Astrocyte (in vitro differentiated cells and primary cell): ENCODE measurements at places on chromosomes 3 and 15. TPM values are rescaled to one million over a fixed set of nuclear protein-coding genes. Genes with fewer than 3 reads are reported as not detected.

DNA sequence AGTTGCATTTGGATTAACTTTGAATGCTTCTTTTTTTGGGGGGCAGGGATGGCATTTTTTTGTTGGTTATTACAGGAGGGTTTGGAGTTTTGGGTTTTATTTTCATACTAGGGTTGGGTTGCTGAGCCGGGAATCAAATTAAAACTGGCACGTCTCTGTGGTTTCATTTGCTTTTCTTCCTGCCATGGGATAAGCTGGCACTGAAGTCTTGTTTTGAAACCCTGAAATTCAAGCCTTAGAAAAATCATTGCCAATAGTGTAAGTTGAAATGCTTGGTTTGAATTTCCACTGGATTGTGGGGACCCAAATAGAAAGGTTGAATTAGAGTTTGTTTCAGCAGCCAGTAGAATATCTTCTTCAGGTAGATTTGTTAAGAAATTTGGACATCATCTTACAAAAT is 193.1 kb upstream of the DCBLD2 start:
- no peak for DNase-seq
- no peaks in the 10 kb centered on the region for H3K27me3 ChIP-seq
- no peaks in the 10 kb centered on the region for H3K36me3 ChIP-seq
- H3K4me3 ChIP-seq = no peak overlapping the region
- no peak overlapping the region for H3K27ac ChIP-seq

DNA sequence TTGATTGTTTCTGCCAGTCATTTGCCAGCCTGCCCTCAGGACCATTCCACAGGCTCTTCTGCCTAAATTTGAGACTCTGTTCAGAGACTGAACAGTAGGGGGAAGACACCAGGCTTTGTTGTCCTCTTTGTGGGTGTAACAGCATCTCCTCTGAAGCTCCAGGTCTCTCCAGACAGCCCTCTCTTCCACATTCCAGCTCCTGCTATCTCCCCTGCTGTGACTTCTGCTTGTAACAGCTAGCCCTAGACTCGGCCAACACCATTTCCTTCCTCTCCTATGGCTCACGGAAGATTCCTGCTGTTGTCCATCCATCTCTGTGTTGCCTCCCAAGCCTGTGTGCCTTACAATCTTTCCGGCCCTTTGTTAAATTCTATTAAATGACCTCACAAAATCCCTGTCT is 40.2 kb downstream of the SUCLG2 start:
- H3K36me3 ChIP-seq = peaks cover 11% of the 10 kb centered on the region
- no peak overlapping the region for H3K27ac ChIP-seq
- H3K4me3 ChIP-seq = no peak overlapping the region
- no peak for DNase-seq

GRCh38 chr3:33426068-33426467 is 14.1 kb downstream of the UBP1 start:
- no peaks in the 10 kb centered on the region for H3K27me3 ChIP-seq
- H3K4me3 ChIP-seq = no peak overlapping the region
- H3K4me1 ChIP-seq = peaks cover 9% of the 10 kb centered on the region
- H3K27ac ChIP-seq = no peak overlapping the region
- peaks cover 4% of the 10 kb centered on the region for H3K36me3 ChIP-seq
- no peak for DNase-seq

- H3K27me3 ChIP-seq = no peaks in the 10 kb centered on the region
- H3K27ac ChIP-seq = peak overlapping the region; percentile 94
- no peaks in the 10 kb centered on the region for H3K36me3 ChIP-seq
- no peak for DNase-seq
Measured at GRCh38 chr3:149812165-149812605, 830 bp upstream of the RNF13 start.

GRCh38 chr15:60652245-60652644 is 173.3 kb upstream of the ICE2 start:
- no peaks in the 10 kb centered on the region for H3K4me1 ChIP-seq
- H3K36me3 ChIP-seq = no peaks in the 10 kb centered on the region
- no peak overlapping the region for H3K4me3 ChIP-seq
- no peak overlapping the region for H3K27ac ChIP-seq

DNA sequence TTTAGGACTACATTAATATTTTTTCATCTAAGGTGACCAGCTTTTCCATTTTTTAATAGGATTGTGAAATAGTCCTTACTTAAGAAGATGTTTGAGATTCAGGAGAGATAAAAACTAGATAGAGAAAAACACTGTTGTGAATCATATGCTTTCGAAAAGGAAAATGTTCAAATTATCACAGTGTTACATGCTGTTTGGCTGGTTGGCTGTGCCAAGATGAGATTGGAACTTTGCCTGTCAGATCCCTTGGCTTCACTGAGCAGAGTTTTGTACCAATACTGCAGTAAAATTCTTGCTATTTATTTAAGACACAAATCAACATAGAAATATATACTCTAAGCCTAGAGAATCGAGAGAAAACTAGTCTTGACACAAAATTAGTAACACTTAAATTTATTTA is 117.2 kb downstream of the OXSM start:
- no peak overlapping the region for H3K4me3 ChIP-seq
- DNase-seq = no peak
- H3K27ac ChIP-seq = no peak overlapping the region
- H3K36me3 ChIP-seq = no peaks in the 10 kb centered on the region

DNA sequence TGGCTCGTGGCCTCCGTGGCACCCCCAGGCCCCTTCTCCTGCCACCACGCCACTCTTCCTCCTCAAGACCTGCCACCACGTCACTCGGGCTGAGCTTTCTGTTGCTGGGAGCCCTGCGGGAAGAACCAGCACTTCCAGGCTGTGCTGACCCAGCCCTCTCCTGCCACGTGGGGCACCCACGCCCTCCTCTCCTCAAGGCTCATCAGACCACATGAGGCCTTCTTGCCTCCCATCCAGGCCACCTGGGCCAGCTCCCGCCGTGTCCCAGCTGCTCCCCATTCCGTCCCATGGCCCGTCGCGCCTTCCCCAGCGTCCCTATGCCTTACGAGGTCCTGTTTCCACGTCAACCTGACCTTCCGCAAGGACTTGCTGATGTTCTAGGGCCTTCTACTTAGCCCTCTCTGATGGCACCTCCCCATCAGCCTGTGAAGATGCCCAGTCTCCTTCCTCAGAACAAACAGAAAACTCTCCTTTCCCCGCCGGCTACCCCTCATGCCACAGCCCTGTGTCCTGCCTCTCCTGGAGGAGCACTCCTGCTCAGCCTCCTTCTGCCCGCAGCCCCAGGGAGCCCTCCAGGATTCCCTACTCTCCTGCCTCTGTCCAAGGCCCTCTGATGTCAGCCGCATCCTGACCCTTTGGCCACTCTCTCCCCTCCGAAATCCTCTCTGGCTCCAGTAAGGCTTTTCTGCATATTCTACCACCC is 71.1 kb upstream of the BLM start:
- no peak overlapping the region for H3K27ac ChIP-seq
- H3K27me3 ChIP-seq = no peaks in the 10 kb centered on the region
- H3K4me1 ChIP-seq = peaks cover 18% of the 10 kb centered on the region
- H3K36me3 ChIP-seq = peaks cover 7% of the 10 kb centered on the region
- H3K4me3 ChIP-seq = no peak overlapping the region

DNA sequence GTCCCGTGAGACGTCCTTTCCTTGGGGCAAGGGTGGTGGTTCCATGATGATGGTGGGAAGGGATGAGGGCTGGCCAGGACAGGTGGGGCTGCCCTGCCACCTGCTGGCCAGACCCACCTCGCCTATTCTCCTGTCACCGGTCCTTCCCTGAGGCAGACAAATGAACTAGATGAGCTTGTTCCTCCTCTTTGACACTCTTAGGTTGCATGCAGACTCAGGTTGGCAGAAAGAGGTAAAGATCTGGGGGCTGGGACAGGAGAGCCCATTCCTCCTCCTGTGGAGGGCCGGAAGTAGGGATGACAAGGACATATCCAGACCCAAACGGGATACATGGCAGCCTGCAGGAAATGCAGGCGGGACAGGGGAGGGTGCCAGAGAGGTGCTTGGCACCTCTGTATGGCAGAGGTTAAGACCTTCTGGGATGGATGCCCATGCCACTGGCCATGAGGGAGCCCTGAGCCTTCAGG is 38.6 kb downstream of the ACSBG1 start:
- peaks cover 2% of the 10 kb centered on the region for H3K27me3 ChIP-seq
- no peak overlapping the region for H3K4me3 ChIP-seq
- DNase-seq = no peak
- no peaks in the 10 kb centered on the region for H3K36me3 ChIP-seq

- H3K27me3 ChIP-seq = no peaks in the 10 kb centered on the region
- H3K4me1 ChIP-seq = peaks cover 66% of the 10 kb centered on the region
- H3K36me3 ChIP-seq = peaks cover 6% of the 10 kb centered on the region
- peak; percentile 96 for DNase-seq
- peak overlapping the region; percentile 95 for H3K27ac ChIP-seq
- peak overlapping the region; percentile 11 for H3K4me3 ChIP-seq
Measured at GRCh38 chr3:64188810-64189560, 36.3 kb downstream of the PRICKLE2 start.

DNA sequence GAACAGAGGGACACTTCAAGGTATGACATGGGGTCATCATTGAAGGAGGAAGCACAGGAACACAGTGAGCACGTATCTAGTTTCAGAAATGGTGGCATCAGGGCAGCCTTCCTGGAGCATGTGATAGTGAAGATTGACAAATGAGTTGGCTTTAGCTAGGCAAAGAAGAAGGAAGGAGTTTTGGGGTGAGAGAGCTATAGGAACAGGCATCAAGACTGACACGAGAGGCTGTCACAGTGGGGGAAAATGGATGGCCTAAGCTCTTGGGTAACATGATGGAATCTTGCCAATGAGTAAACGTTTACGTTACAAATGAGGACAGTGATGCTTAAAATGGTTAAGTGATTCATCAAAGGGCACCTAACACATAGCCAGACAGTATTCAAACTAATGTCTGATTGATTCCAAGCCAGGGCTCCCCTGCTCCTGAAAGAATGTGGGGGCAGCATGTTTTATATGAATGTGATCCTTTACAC is 23.1 kb upstream of the GPR171 start:
- DNase-seq = peak; percentile 93
- H3K36me3 ChIP-seq = no peaks in the 10 kb centered on the region
- H3K27ac ChIP-seq = peak overlapping the region; percentile 96

DNA sequence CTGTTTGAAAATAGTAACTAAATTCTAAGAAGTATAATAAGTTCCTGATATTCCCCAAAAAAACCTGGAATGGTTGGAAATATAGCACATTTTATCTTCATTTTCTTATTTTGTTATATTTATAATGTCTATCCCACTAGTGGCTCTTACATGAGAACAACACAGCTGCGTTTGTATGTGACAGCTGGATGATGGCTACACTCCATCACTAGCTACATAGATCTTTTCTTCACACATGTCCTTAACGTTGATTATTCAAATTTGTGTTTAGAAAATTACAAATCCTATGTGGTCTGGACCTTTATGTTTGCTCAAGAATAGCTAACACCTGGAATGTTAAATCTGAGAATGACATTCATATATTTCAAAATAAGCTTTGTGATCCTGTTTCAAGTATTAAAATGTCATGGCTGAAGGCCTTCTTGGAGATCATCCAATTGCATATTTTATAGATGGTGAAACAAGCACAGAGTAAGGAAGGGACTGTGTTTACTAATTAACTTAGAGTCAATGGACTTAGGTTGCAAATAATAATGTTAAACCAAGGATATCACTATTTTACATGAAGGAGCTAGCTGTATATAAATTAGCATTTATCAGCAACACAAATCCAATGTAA is 60.8 kb downstream of the ATP13A5 start:
- no peaks in the 10 kb centered on the region for H3K36me3 ChIP-seq
- no peaks in the 10 kb centered on the region for H3K4me1 ChIP-seq
- no peak for DNase-seq
- no peak overlapping the region for H3K4me3 ChIP-seq
- H3K27ac ChIP-seq = no peak overlapping the region
- H3K27me3 ChIP-seq = no peaks in the 10 kb centered on the region

DNA sequence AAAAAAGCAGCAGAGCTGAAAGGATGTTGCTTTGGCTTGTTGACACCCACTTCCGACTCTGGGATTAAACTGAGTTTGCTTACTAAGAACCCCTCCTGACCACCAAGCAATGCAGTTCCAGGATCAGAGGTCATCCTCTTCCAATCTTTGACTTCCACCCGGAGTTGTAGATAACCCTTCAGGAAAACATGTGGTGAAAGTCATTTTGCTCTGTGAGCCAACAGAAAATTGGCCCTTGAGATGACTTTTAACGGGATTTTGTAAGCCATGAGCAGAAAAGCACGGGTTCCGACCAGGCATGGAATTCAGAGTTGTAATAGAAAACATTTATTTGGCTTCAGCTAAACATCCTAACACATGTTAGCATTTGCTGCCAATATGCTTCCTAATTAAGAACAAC is 171.6 kb upstream of the NR2F2 start:
- H3K4me1 ChIP-seq = no peaks in the 10 kb centered on the region
- no peaks in the 10 kb centered on the region for H3K36me3 ChIP-seq
- no peak overlapping the region for H3K27ac ChIP-seq
- H3K27me3 ChIP-seq = no peaks in the 10 kb centered on the region
- DNase-seq = no peak

DNA sequence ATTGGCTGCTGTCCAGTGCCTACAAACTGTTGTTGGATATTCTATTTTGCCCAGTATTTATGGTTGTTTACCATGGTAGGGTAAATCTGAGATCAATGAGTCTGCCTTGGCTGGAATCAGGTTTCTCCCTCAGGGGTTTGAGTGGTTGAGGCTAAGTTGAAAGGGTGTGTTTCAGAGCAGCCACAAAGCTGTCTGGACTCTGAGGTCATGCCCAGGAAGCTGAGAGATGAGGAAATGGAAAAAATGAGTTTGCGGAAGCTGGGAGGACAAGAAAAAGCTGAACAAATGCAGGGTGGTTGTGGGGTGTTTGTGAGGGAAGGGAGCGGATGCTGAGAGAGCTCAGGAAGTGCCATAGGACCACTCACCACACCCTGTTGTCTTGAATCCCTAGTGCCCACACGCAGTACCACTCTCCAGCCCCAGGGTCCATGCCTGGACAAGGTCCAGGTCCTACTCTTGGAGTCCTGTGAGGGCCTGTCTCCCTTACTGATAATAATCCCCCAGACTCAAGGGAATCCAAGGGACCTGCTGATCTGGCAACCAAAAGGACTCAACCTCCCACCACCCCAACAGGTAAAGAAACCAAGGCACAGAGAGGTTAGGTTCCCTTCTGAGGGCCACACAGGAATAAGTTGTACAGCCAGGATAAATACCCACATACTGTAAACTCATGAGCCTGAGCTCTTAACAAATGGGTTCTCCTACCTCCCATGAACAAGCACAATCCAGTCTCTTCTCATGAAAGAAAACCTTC is 81.6 kb downstream of the PPCDC start:
- H3K27ac ChIP-seq = peak overlapping the region; percentile 47
- peaks cover 35% of the 10 kb centered on the region for H3K4me1 ChIP-seq
- no peaks in the 10 kb centered on the region for H3K27me3 ChIP-seq
- peak; percentile 91 for DNase-seq
- H3K36me3 ChIP-seq = no peaks in the 10 kb centered on the region

GRCh38 chr3:65689436-65689835 is 349.3 kb downstream of the MAGI1 start:
- no peak for DNase-seq
- no peaks in the 10 kb centered on the region for H3K27me3 ChIP-seq
- H3K36me3 ChIP-seq = no peaks in the 10 kb centered on the region
- H3K27ac ChIP-seq = no peak overlapping the region

GRCh38 chr3:143998266-143998665 is 26.6 kb downstream of the DIPK2A start:
- no peaks in the 10 kb centered on the region for H3K36me3 ChIP-seq
- H3K4me1 ChIP-seq = peaks cover 9% of the 10 kb centered on the region
- H3K4me3 ChIP-seq = peak overlapping the region; percentile 6
- H3K27ac ChIP-seq = no peak overlapping the region

GRCh38 chr15:59104602-59104911 is 389 bp upstream of the CCNB2 start:
- H3K27ac ChIP-seq = peak overlapping the region; percentile 80
- peak overlapping the region; percentile 85 for H3K4me3 ChIP-seq

CD276 gene
- total RNA-seq = 220 and 225 TPM in 2 replicates

DISP2 gene
- 1.5 and 3.7 TPM in 2 replicates for total RNA-seq

ITIH1 gene
- not detected in 2 replicates for total RNA-seq

RYR3 gene
- total RNA-seq = 0.91 and 1.5 TPM in 2 replicates

PP2D1 gene
- total RNA-seq = not detected in 2 replicates

PTPRG gene
- 37.8 and 39.6 TPM in 2 replicates for total RNA-seq

DNAJA4 gene
- total RNA-seq = 0.14 TPM in 1 of 2 replicates, not detected in the other

GABRA5 gene
- total RNA-seq = 5.9 and 7.9 TPM in 2 replicates
